GM12865 (cell line): ENCODE measurements at places on chromosomes 1 and 21.

DNA sequence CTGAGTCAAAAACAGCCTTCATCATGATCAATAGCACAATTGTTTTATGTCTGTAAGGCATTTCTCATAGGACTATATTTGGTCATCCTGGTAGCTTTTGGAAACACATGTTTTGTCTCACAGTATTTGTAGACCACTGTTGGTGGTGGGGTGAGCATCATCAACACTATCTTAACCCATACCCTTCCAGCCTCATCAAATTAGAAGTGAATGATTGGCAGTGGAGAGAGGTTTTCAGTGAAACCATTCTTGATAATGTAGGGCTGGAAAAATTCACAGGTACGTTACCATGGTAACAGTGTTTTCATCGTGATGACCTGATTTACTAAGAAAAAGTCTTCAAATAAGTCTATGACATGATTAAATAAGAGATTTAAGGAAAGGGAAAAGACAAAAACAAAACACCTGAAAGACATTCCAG, 45.3 kb upstream of the C1orf105 start:
- peak; percentile 35 for DNase-seq

- DNase-seq, result no peak
Observed at GRCh38 chr21:37970548-37970947, 54.3 kb upstream of the KCNJ6 start.

DNA sequence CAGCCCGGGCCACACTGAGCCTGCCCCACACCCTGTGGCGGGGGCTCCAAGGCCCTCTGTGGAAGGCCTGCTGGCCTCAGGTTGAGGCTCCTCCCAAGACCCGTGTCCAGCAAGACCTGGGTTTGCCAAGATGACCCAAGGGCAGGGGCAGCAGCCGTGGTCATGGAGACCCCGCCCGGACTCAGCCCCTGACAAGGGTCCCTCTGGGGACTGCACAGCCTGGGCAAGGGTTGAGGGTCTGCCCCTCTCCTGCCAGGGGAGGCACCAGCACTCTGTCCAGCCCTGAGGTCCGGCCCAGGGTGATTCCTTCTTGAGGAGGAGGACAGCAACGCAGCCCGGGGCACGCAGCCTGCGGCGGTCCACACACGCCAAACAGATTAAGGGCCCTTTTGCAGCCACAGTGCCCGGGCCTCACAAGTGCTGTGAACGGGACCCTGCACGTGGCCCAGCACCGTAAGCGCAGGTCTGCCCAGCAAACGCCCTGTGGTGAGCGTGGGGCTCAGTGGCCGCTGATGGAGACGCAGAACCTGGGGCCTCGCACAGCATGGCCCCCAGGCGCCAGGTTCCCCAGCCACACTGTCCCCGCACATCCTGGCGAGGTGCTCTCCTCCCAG, 3.4 kb downstream of the SPATC1L start:
- DNase-seq, result no peak

GRCh38 chr1:92117526-92117925, 37.4 kb downstream of the BTBD8 start:
- no peak for DNase-seq

GRCh38 chr1:221184131-221184794, 305.0 kb downstream of the HLX start:
- no peak for DNase-seq

DNA sequence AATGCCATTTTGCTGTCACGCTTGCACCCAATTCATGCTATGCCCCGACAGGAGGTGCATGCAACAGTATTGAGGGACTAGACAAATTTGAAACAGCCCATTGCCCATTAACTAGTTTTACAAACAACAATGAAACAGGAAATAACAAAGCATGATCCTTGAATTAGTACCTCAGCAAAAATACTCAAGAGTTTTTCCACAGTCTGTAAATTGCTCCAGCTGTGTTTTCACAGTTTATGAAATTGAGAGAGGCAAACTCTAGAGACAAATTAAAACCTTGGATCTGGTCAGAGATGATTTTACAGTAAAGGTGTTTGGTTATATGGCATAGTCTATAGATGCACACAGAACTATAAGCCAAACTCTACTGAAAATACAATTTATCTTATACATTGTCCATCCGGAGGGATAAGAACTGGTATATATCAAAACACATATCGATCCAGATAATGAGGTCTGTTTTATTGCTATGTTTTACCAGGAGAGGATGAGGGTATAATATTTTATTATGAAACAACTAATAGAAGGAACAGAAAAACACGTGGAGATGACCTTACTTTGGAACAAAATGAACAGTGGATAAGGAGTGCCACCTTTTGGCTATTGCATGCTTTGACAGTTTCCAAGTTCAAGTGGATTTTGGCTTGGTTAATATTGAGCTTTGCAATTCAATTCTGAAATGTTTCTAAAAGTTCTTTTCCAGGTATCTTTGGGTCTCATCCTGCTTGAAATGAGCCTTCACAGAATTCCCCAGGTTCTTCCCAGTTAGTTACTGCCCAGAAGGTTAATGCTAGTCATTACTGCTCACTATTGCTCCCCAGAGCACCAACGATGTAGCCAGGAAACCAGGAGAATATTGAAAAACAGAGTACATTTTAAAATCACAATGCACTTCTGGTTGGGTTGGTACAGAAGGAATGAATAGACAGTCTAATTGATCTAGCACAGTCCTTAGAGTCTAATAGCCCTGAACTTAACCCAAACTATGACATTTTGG, 45.7 kb downstream of the ZC3H11B start:
- DNase-seq, result peak; percentile 72

DNA sequence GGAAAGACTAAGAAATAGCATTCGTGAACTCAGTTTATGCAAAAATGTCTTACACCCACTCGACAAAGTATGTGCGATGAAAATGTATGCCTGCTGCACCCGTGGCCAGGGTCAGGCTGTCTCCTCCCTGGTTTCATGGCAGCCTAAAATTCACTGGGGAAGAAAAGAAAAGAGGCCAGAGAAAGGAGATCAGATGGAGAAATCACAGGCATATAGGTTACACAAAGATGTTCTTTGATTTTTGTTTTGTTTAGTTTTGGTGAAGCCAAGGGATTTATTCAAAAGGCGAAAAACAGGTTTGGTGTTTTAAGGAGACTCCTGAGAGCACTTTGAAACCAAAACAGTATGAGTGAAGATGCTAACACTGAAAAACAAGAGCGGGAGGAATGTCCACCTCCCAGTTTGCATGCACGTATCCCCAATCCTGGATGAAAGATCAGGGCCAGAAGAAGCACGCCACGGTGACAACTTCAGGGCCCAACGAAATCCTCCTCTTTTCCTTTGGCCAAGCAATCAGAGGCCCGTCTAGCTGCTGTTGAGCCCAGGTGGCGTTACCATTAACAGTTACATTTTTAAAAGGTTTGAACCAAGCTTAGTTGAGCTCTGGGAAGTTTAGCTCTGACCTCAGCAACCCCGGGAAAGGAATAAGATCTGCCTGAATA, 992 bp upstream of the SSX2IP start:
- peak; percentile 8 for DNase-seq

DNA sequence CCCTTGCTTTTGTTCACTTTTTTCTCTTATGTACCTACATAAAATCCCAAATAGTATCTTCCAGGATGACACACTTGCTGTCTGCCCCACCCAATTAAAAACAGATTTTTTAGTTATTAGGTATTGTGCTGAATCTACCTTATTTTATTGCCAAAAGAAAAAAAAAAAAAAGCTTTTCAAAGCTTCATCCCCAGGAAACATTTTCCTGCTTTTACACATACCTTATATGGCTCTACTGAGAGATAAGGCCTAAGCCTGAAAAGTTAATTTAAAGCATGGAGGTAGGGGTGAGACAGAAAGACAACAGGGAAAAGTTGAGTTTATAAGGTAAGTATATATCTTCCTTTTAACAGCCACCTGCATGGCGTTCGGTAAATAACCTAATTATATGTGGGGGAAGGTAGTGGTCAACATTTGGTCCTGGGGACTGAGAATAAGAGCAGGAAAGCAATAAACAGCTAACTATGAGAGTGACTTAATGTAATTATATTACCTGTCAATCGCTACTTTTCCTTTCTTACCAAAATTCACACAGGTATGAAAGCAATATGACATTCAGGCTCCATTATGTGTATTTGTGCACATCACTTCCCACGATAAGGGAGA, 54.6 kb upstream of the BOLA1 start:
- DNase-seq, result no peak

GRCh38 chr1:7539769-7540175, 231.3 kb upstream of the VAMP3 start:
- DNase-seq, result peak; percentile 45

- DNase-seq, result no peak
Observed at GRCh38 chr21:39258207-39258606, 55.2 kb downstream of the BRWD1 start.

- DNase-seq, result no peak
Observed at GRCh38 chr1:17540255-17541001, 930 bp downstream of the ARHGEF10L start.

DNA sequence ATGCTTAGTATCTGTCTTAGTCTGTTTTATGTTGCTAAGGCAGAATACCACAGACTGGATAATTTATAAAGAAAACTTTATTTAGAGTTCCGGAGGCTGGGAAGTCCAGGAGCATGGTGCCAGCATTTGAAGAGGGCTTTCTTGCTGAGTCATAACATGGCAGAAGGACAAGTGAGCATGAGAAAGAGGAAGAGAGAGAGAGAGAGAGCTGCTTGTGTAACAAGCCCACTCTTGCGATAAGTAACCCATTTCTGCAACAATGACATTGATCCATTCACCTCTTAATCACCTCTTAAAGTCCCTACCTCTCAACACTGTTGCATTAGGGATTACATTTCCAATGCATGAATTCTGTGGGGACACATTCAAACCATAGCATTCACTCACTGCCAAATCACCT, 11.7 kb upstream of the MYOCOS start:
- DNase-seq, result peak; percentile 33

- no peak for DNase-seq
Observed at GRCh38 chr1:174171073-174171472, 11.8 kb downstream of the RABGAP1L start.

DNA sequence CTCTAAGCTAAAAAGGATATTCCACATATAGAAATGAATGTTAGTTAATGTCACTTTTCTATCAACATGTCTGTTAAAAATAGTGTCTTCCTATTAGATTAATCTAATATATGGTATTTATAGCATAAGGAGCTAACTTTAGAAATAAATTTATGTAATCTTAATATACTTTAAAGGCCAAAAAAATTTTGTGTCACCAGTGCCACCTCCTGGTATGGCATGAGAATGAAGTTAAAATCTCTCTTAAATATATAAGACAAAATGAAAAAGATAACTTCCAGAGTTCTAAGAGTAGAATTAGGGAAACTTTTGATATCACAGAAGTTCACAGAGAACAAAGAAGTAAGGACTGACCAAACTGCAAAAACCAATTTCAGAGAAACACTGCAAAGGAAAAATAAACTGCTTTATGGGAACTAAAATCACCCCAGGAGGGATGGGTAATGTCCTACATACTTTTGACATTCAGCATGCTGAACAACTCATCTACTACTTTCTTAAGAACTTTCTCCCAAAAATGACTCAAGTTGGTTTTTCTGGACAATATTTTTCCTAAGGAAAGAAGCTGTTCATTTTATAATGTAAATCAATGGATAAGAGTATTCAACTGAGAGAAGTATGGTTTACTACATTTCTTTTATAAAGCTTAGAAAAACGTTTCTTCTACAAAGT, 82.8 kb downstream of the TRIM33 start:
- peak; percentile 16 for DNase-seq

GRCh38 chr1:201820413-201820812, 8.5 kb upstream of the IPO9 start:
- DNase-seq, result no peak

DNA sequence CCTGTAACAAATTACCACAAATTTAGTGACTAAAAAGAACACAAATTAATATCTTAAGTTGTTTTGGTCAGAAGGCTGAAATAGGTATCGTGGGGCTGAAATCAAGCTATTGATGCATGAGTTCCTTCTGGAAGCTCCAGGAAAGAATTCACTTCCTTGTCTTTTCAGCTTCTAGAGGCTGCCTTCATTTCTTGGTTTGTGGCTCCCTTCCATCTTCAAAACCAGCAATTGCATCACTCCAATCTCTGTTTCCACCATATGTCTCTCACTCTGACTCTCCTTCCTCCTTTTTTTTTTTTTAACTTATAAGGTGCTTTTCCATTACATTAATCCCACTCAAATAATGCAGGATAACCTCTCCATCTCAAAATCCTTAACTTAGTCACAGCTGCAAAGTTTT, 78.4 kb downstream of the OLFM3 start:
- no peak for DNase-seq

DNA sequence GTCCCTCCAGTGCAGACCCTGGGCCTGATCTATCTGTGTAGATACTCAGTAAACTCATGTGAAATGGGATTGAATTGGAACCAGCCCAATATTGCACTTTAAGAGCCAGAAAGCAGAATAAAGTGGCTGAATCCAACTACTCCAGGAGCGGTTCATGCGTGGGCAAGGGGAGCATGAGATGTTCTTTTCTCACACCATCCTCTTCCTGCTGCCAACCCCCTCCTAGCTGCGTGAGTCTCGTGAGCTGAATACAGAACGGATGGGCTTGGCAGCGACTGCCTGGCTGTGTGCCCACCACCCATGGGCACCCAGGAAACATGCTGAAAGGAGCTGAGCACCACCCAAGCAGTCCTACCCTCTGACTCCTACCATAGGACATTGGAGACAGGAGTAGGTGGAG, 128.3 kb downstream of the ELAVL4 start:
- no peak for DNase-seq

GRCh38 chr1:243413431-243414151, 157.8 kb downstream of the SDCCAG8 start:
- peak; percentile 16 for DNase-seq

DNA sequence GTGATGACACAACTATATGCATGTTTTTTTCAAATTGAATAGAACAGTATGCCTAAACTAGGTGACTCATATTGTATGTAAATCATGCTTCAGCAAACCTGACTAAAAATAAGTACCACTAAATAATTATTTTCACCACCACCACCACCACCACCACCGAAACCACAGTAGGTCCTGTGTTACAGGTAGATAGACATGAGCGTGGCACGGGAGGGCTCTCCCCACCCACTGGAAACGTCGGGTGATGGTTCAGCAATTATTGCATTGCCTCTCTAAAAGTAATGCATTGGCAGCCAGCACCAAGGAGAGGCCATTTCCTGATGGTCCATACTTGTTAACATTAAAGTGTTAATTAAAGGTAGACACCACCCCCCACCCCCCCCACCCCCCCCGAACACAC, 297.0 kb upstream of the NCAM2 start:
- DNase-seq, result no peak
